Glomerular endothelial cell (primary cell): ENCODE measurements at places on chromosomes 3 and 15. TPM values are rescaled to one million over a fixed set of nuclear protein-coding genes. Genes with fewer than 3 reads are reported as not detected.

- no peak for DNase-seq
These were observed 27.1 kb downstream of the CHST2 start for GRCh38 chr3:143146486-143147274.

The DPPA2 gene
- not detected in 2 replicates for total RNA-seq

- no peak for DNase-seq
These were observed 28.8 kb upstream of the ST3GAL6 start for GRCh38 chr3:98734306-98734705.

The NOX5 gene
- total RNA-seq = 0.18 TPM in 1 of 2 replicates, not detected in the other

DNA sequence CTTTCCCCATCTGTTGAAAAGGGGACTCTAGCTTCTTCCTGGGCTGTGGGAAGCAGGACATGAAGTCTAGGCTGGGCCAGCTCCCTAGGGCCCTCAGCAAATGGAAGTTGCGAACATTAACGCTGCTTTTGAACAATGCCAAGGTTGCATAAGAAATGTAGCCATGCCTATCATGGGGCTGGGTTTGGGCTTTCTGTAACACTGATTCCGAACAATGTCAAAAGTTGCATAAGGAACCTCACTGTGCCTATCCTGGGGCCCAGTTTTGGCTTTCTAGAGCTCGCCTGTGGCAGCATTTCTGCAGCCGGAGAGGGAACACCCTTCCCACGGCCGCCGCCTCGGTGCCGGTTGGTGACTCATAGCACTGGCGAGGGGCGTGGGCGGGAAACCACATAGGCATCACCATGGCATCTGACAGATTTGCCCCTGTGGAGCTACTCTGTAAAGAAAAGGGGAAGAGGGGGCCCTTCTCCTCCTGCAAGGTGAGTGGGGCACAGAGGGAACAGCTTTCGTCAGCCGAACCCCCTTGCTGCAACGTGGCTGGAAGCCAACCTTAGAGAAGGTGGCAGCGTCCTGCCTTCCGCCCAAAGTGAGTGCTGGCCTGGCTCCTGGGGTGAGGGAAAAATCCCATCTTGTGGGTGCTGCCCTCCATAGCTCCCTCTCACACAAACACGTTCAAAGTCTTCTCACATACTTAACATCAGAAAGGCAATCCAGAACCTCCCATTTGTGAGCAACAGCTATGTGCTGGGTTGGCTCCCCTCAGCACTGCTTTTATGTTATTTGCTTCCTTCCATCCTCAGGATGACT, 46.6 kb upstream of the ATP2B2 start:
- no peak for DNase-seq

The EEFSEC gene
- 8.0 and 15.6 TPM in 2 replicates for total RNA-seq

- no peak for DNase-seq
These were observed 292.2 kb downstream of the PYDC2 start for GRCh38 chr3:191753196-191753595.

The ATR gene
- total RNA-seq = 19.5 and 27.6 TPM in 2 replicates

- DNase-seq = peak; percentile 68
These were observed 4.6 kb downstream of the MYRIP start for GRCh38 chr3:39814007-39814406.

- DNase-seq = no peak
These were observed 82.6 kb upstream of the ARHGEF3 start for GRCh38 chr3:56884387-56884786.

The SLCO2A1 gene
- 1.6 and 2.2 TPM in 2 replicates for total RNA-seq

The SLC24A5 gene
- not detected in 2 replicates for total RNA-seq

The SAMD7 gene
- total RNA-seq = not detected in 2 replicates

DNA sequence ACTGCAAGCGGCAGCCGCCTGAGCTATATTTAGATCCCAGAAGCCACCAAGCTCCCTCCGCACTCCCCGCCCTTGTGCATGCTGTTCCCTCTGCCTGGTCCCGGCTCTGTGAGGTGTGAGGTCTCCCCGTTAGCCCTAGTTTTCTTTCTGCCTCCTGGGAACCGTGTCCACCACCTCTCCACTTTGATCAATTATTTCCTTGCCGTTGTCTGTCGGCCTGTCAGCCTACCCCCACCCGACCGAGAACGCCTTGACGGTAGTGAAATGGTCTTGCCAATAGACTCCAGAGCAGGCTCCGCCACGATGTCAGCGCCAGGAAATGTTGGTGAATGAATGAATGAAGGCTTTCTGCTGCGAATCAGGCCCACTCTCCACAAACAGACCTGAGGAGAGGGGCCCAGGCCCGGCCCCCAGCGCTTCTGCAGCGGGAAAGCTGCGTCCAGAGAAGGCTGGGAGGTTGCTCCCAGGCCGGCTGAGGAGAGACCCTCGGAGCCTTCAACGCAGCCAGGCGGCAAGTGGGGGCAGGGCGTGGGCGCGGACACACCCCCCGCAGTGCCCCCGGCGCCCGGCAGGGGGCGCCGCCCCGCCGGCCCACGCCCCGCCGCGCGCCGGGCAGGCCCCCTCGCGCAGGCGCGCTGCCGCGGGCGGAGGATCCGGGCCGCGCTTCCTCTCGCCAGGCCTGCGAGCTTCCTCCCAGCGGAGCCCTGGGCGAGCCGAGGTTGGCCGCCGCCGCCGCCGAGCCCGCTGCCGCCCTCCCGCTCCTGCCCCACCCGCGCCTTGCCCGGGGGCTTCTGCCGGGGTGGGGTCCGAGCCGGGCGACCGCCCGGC, at the start of gene CSK:
TSS of gene CSK (plus strand) at position 650 of the 828 bp plus-strand sequence. CDS start 16,218 bp downstream, outside the sequence.
- no peak for DNase-seq

The GPR171 gene
- not detected in 2 replicates for total RNA-seq

- DNase-seq = peak; percentile 98
These were observed 8.5 kb downstream of the TMEM212 start for GRCh38 chr3:171851660-171852058.

The CISH gene
- total RNA-seq = 1.9 and 2.5 TPM in 2 replicates

The SH2D7 gene
- total RNA-seq = not detected in 2 replicates
